Activated CD4-positive, alpha-beta T cell treated with anti-CD3 and anti-CD28 coated beads, Interleukin-2, amount 50 U/mL, for 4 hours (primary cell): ENCODE measurements at places on chromosomes 16 and 17.

DNA sequence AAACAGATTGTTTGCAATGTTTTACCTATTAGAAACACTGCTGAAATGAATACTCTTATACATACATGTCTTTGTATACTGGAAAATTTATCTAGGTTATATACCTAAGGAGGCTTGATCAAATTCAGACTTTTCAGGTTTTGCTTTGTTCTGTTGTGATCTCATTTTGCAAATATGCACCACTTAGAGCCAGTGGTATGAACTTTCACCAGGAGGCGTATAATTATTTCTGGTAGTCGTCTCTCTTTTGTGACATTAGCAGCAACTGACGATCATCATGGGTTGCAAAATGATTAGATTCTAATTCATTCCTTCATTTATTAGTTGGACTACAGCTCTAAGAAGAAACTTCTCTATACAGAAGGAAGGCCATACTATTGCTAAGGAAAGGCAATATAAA, 26.9 kb downstream of the AP1G1 start:
- DNase-seq, result no peak

GRCh38 chr16:52613508-52613907, 66.6 kb upstream of the TOX3 start:
- no peak for DNase-seq

- no peak for DNase-seq
Measured at GRCh38 chr16:7185689-7186088, 147.0 kb upstream of the RBFOX1 start.

DNA sequence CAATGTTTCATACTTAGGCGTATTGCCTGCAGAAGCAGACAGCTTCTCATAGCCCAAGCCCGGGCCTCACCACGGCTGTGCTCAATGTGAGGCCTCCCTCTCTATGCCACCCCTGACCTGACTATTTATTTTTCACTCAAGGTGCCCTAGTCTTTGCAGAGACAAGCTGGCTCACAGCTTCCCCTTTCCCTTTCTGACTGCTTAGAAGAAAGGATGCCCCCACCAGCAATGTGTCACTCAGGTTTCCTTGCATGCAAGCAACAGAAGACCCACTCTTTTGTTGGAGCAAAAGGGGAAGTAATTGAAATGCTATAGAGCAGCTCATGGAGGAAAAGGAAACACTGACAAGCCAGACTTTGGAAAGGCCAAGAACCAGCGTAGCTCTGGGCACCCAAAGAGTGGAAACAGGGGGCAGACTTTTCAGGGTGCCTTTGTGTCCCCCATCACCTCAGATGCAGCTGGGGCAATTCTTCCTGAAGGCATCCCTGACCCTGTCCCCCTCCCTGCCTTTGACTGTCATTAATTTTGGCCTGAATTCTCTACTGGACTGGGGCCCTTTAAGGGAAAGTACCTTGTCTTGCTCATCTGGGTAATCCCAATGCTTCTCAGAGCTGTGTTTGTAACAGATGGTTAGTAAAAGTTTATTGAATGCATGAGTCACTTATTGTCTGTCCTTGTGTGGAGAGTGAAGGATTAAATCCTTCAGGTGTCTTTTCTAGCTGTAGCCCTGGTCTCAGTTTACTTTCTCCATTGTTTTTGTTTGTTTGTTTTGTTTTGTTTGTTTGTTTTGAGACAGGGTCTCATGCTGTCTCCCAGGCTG, 17.8 kb downstream of the RGS9 start:
- no peak for DNase-seq

DNA sequence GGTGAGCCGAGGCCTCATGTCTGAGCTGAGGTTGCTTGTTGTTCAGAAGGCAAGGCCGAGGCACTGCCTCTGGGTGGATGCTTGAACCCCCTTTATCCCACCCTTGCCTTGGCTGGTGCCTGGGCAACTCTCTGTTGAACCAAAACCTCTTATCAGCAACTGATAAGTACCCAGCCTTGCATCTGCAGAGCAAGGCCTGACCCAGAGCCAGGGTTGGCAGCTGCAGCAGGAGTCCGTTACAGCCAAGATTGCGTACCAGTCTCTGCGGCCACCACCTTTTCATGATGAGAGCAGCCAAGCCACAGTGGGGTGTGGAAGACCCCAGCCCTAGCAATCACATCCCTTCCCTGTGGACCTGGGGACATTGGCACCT, 118.3 kb downstream of the RAB11FIP4 start:
- DNase-seq, result no peak

- DNase-seq, result no peak
Measured at GRCh38 chr16:84785843-84786581, 33.8 kb upstream of the CRISPLD2 start.

DNA sequence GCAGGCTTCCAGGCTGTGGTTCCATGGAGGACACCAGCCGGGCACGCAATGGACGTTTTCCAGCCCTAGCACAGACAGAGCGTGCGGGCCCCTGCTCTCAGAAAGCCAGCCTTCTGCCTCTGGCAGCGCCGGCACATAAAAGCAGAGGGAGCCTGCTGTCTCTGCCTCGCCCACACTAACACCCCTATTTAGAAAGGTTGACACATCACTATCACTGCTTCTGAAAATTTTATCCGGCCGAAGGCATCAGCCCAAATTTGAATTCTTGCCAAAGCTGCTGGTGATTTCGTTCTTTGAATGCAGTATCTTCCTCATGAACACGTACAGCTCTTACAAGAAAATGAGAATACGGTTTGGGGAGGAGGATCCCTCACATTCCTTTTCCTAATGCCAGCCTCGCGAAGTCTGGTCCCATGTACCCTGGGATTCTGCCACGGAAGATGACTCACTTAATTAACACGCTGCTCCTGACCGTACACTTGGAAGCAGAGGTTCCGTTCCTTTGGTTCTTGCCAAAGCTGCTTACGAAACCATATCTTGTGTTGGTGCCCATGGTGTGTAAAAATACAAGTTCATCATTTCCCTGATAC, 1.3 kb upstream of the RAB11FIP3 start:
- no peak for DNase-seq

GRCh38 chr16:80084614-80085013, 456.2 kb upstream of the DYNLRB2 start:
- DNase-seq, result no peak

DNA sequence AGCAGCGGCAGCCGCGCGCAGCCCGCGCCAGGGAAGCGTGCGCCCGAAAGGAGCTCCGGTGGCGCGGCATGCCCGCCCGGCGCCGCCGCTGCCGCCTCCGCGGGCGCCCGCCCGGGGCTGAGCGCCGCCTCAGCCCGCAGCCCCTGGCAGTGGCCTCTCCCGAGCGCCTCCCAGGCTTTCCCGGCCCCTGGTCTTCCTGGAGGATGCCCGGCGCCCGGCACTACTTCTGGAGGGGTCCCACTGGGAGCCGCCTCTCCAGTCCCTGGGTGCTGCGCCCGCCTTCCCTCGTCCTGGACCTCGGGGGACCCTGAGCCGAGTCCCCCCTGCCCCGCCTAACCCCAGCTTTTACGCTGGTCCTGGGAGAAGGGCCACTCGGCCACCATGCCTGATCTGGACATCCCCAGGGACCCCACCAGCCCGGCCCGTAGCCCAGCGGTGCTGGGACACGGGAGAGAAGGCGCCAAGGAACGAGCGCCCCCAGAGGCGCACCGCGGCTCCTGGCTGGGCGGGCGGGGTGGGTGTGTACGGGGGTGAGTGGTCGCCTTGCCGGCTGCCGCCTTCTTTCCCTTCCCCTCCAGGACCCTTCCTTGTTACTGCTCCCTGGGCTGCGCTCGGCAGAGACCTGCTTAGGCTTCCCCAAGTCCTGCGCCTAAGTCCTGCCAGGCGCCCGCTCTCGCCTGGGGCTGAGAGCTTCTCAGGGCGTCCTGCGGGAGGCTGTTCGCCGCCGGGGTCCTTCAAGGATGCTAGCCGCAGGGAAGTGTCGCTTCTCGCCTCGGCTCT, 704 bp downstream of the ASIC2 start:
- DNase-seq, result no peak

DNA sequence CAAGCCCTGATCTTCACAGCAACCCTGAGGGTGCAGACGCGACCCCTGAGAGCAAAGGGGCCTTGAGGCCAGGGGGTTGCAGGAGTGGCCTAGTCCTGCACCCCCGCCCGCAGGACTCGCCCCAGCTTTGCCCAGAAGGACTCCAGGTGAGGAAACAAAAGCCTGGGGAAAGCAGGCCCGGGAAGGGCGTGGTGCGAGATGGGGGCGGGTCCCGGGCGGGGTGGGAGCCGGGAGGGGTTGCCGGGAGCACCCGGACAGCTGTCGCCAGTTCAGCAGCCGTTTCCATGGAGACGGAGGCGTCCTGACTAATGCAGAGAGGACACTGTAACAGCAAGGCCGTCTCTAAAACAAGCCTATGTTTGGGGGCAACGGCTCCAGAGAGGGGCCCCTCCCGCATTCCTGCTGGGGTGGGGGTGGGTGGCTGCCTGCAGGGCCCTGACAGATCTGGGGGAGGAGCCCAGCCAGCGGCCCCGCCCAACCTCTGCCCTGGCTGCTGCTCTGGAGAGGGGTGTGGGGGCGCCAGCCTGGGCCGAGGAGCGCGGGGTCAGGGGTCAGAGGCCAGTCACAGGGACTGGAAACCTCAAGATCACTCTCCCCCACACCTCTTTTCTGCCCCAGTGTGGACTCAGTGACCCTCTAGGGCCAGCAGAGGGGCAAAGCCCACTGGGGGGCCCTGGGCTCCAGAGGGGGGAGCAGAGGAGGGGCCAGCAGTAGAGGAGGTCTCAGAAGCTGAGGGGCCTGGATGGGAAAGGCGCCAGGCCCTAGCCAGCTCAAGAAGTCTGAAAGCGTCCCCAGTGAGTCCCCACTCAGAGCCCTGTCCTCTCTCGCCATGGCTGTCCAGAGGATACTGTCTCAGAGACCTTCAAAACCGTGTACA, 3.1 kb upstream of the TPPP3 start:
- no peak for DNase-seq

GRCh38 chr17:21171970-21172510, 41.9 kb downstream of the TMEM11 start:
- no peak for DNase-seq

DNA sequence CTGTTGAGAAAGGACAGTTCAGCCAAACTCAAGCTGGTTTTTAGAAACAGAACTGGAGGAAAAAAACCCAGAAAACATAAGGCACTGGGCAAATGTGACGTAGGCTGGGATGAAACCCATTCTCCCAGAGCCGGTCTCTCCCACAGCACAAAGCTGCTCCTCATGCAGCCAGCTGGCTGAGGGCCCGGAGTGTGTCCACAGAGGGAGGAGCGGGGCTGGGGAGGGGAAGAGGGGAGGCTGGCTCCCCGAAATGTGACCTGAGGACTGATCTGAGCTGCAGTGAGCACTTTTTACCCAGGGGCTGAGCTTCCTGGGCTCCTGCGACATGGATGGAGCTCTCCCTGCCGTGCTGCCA, 20.8 kb downstream of the FOXF1 start:
- no peak for DNase-seq

DNA sequence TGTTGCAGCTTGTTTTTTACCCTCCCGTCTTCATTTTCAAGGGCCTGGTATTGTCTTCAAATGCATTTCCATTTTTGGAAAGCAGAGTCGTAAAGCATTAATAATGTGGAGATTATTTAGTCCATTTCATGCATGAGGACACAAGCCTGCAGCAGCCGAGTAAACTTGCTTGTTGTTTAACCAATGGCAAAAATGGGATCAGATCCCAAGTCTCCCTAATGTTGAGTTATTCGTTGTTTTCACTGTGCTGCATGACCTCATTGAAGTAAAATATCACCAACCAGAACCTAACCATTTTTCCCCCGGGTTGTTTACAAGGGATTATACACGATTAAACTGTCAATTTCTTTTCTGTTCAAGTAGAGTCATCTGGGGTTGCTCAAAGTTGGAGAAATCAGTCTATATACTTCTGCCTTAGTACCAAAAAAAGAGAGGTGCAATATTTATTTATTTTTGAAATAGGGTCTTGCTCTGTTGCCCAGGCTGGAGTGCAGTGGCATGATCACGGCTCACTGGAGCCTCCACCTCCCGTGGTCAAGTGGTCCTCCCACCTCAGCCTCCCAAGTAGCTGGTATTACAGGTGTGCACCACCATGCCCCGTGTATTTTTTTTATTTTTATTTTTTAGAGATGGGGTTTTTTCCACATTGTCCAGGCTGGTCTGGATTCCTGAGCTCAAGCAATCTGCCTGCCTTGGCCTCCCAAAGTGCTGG, 12.4 kb downstream of the AMZ2 start:
- no peak for DNase-seq

GRCh38 chr16:79263425-79263824, 337.1 kb downstream of the MAF start:
- DNase-seq, result no peak

GRCh38 chr17:9343516-9343915, 232.1 kb downstream of the STX8 start:
- no peak for DNase-seq

GRCh38 chr17:49694847-49695697, 12.7 kb downstream of the SLC35B1 start:
- peak; percentile 61 for DNase-seq

DNA sequence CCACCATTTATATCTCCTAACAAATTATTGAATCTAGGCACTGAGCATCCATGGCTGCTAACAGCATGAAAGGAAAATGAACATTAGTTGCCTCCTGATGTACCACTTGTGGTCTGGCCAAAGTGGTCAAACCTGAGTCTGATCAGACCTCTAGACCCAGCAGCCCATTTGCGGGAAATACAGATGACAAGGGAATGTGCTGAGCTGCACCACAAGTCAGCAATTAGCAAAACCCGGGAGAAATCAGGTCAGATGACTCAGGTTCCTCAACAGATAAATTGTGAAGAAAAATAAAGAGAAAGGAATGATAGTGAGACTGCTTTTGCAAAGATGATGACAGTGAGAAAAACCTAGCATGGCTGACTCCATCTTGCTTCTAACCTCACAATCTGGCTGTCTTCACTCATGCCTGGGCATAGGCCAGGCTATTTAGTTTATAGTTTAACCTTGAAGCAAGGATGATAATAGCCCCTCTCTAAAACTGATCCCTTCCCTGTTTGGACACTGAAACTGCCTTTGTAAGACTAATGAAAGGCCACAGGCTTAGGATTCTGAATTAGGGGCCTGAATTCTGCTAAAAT, 142.7 kb upstream of the ASIC2 start:
- DNase-seq, result no peak

DNA sequence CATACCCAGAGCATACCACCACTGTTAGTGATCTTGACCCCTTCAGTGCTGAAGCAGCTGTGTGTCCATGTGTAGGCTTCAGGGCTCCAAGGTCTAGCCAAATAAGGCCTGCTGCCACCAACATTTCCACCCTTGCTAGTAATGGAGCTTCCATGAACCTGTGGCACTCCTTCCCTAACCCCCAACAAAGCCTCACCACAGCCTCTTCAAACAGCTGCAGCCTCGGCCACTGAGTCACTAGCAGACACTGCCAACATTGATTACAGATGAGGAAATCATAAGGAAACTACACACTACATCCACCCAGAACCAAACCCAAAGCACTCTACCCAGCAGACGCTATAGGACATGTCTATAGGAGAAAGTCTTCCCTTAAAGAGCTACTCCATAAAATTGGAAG, 610.7 kb downstream of the KCNJ2 start:
- DNase-seq, result no peak
